ENCODE measurements at places on chromosomes 5 and 9.

- DNase-seq: no peak
These were observed 45.0 kb upstream of the N4BP3 start for GRCh38 chr5:178068293-178068692.

DNA sequence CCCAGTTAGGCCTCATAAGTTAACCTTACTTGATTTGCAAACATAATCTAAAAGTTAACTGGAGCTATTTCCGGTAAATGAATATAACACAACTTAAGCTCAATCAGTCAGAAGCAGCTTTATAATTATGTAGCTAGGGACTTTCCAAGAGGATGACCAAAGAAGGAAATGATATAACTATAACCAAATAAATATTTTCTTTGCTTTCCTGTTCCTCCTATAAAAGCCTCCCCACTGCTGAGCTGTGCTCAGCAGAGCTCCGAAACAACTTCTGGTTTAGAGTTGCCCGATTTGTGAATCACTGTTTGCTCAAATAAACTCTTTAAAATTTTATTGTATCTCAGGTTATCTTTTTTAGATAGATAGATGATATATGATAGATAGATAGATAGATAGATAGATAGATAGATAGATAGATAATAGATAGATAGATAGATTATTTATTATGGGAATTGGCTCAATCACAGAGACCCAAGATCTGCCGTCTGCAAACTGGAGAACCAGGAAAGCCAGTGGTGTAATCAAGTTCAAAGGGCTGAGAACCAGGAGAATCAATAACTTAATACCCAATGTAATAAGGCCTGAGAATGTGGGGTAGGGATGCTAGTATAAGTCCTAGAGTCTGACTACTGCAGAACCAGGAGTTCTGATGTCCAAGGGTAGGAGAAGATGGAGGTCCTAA, 19.3 kb upstream of the TMEM161B start:
- DNase-seq: no peak

- DNase-seq: no peak
These were observed 285.6 kb downstream of the GADD45G start for GRCh38 chr9:89890326-89890980.

- no peak for DNase-seq
These were observed 67.8 kb downstream of the PSD2 start for GRCh38 chr5:139863361-139863760.

DNA sequence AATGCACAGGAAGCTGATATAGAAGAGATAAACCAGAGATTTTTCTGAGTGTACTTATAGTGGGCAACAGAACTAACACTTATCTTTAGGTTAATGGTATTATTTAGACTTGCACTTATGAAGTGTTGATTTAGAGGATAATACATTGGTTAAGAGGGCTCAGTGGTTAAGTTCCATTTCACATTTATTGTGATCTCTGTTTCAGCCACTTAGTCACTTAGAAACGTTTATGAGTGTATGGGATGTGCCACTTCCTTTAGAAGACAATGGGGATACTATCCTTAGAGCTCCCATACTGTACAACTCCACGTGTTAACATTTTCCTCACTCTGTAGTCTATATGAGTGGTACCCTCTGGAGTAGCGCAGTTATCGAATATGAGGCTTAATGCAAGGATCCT, 57.5 kb downstream of the PIP5K1B start:
- DNase-seq: no peak

DNA sequence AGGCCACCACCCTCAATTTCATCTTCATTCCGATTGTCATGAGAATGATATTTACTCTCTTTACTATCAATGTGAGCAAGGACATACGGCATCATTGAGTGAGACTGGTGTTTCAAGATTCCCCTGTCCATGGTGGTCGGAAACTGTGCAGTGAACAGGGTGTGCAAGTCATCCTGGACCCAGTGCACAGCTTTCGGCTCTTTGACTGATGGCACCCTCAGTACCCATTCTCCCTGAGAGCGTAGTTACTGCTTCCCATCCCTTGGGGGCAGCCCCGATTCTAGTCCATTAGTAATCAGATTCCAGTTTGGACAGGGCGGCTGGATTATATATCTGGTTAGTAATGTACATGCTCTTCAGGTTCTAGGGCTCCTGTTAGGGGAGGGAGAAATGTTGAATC, 61.7 kb upstream of the SUB1 start:
- DNase-seq: no peak

DNA sequence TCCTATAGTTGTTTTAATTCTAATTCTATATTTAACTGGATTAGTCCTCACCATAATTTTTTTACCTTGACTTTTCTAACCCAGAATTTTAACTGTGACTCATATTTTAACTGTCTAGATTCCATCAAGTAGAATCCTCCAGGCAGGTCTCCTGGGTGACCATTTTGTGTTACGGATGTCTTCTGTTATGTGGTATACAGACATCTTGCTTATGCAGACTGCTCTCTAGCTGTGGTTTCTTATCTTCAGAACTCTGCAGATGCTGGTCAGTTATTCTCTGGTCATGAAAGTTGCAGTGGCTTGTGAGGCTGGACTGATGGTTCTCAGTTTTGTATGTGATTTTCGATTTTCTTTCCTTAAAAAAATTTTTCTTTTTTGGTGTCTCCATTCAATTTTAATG, 139.4 kb downstream of the ATG10 start:
- no peak for DNase-seq

- DNase-seq: no peak
These were observed 79.5 kb downstream of the SH3PXD2B start for GRCh38 chr5:172374783-172375182.

GRCh38 chr5:114252226-114252625, 109.6 kb upstream of the KCNN2 start:
- DNase-seq: no peak

DNA sequence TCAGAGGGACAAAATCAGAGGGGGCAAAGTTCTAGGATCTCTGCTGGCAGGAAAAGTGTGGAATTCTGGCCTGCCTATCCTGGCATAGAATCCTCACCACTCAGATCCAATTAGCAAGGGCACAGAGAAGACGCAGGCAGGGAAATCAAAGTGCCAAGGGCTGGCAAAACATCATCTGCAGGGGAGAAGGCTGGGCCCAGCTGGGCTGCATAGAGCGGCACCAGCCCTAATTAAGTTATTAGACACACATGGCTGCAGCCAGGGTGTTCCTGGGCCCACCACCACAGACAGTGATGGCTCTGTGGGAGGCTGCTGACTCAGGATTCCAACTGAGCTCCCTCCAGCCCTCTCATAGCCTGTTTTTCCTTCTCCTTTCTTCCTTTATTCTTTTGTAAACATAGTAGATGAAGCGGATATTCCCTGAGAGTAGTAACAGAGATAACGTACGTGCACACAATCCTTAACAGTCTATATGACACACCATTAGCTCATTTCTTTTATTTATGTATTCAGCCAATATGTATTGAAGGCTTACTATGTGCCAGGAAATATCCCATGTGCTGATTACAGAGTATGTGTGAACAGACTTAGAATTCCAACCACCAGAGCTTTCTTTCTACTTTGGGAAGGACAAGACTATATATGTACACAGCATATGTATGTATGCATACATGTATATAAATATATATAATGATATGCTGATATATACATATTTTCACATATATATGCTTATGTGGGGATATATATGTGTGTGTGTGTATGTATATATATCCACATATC, 236.1 kb downstream of the ASTN2 start:
- no peak for DNase-seq

- no peak for DNase-seq
These were observed 6.0 kb downstream of the KIF2A start for GRCh38 chr5:62312036-62312435.

Data from stimulated activated CD4-positive, alpha-beta T cell treated with anti-CD3 and anti-CD28 coated beads, Interleukin-2, amount 100 ng/mL, for 4 hours (primary cell).